Liver (tissue), 10 donors: ENCODE measurements at places on chromosomes 7 and 10. TPM values are rescaled to one million over a fixed set of nuclear protein-coding genes. Genes with fewer than 3 reads are reported as not detected.
A peak's percentile ranks its signal among the peaks of the same experiment; 100 is the strongest.

The HGF gene
- 12.0 TPM for polyA plus RNA-seq

- no peaks in the 10 kb centered on the region for H3K4me1 ChIP-seq
- DNase-seq: no peak
- H3K27ac ChIP-seq: no peak overlapping the region
- H3K4me3 ChIP-seq: no peak overlapping the region
- H3K27me3 ChIP-seq: no peaks in the 10 kb centered on the region
- H3K36me3 ChIP-seq: no peaks in the 10 kb centered on the region
Measured at GRCh38 chr7:115747174-115747573, 283.4 kb downstream of the TFEC start.

DNA sequence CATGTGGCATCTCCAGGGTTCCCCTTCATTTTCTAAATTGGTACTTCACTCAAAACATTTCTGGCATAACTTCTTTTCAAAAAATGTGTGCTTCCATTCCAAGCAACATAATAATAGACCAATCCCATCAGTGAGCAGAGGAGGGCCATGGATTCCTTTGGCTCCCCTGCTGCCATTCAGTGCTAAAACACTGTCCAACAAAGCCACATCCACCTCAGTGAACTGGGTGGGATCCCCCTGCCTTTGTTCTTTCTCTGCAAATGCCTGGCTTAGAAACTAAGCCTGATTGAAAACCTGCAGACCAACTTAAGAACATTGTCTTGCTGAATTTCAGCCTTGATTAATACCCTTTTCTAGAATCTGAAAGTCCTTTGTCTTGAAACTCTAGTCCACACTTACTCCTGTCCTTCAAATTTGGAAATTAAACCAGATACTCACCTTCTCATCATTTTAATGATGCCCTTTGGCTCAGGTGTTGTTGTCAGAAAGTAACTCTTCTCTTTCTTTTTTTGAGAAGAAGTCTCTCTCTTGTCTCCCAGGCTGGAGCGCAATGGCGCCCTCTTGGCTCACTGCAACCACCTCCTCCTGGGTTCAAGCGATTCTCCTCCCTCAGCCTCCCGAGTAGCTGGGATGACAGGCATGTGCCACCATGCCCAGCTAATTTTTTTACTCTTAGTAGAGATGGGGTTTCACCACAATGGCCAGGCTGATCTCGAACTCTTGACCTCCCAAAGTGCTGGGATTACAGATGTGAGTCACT lies 132.3 kb downstream of the PLXNA4 start:
- H3K36me3 ChIP-seq: no peaks in the 10 kb centered on the region
- no peak overlapping the region for H3K4me3 ChIP-seq
- no peaks in the 10 kb centered on the region for H3K4me1 ChIP-seq
- H3K27me3 ChIP-seq: no peaks in the 10 kb centered on the region

- no peak overlapping the region for H3K4me3 ChIP-seq
- H3K36me3 ChIP-seq: no peaks in the 10 kb centered on the region
- no peak overlapping the region for H3K27ac ChIP-seq
- no peaks in the 10 kb centered on the region for H3K4me1 ChIP-seq
Measured at GRCh38 chr10:4587466-4587865, 238.5 kb upstream of the AKR1E2 start.

The PNLIPRP2 gene
- not detected for polyA plus RNA-seq

- no peak overlapping the region for H3K27ac ChIP-seq
- H3K4me3 ChIP-seq: no peak overlapping the region
- H3K4me1 ChIP-seq: no peaks in the 10 kb centered on the region
- DNase-seq: no peak
- H3K36me3 ChIP-seq: no peaks in the 10 kb centered on the region
Measured at GRCh38 chr10:4780091-4780490, 45.9 kb upstream of the AKR1E2 start.

The PTPRN2 gene
- 0.96 TPM for polyA plus RNA-seq

GRCh38 chr10:24701447-24701846 lies 22.2 kb downstream of the ARHGAP21 start:
- H3K4me3 ChIP-seq: no peak overlapping the region
- H3K36me3 ChIP-seq: no peaks in the 10 kb centered on the region
- no peak for DNase-seq

The TMEM196 gene
- not detected for polyA plus RNA-seq

DNA sequence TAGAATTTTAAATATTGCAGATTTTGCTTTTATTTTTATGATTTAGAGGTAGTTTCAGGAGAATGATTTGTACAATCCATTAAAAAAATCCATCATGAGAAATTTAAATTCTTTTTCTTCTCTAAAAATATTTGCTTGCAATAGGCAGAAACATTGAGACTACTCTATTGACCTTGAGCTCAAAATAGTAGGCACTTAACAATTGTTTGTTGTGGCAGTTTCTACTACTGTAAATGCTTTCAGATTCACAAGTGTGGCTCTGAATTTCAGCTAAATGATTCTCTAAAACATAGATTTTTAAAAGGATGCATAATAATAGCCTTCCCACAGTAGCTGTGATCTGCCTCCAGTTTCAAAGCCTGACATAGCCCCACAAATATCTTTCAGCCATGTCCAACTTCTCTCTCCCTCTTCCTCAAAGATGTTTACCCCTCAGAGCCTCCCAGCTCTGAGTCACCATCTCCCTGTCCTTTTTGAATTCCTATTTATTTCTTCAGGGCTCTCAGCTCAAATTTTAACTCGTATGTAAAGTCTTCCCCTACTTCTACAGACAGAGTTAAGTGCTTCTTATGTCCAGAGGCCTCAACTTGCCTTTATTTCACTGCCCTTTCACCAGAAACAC lies 160.5 kb downstream of the AOAH start:
- H3K36me3 ChIP-seq: no peaks in the 10 kb centered on the region
- H3K4me3 ChIP-seq: no peak overlapping the region
- no peak for DNase-seq
- H3K27me3 ChIP-seq: no peaks in the 10 kb centered on the region

GRCh38 chr7:55464422-55464821 lies 99.3 kb downstream of the LANCL2 start:
- H3K4me3 ChIP-seq: peak overlapping the region; percentile 16
- DNase-seq: no peak
- no peak overlapping the region for H3K27ac ChIP-seq

The ST8SIA6 gene
- polyA plus RNA-seq: 0.54 TPM

The GBX1 gene
- polyA plus RNA-seq: not detected

- no peak for DNase-seq
- no peaks in the 10 kb centered on the region for H3K27me3 ChIP-seq
- no peak overlapping the region for H3K4me3 ChIP-seq
Measured at GRCh38 chr10:853017-853416, 78.5 kb downstream of the LARP4B start.

The IFIT1B gene
- polyA plus RNA-seq: 0.15 TPM

The JAZF1 gene
- polyA plus RNA-seq: 3.9 TPM

The PLEKHS1 gene
- polyA plus RNA-seq: not detected

The TMEM176A gene
- polyA plus RNA-seq: 703 TPM

The PLXDC2 gene
- polyA plus RNA-seq: 1.6 TPM

The SLC16A12 gene
- 0.38 TPM for polyA plus RNA-seq

The PTPRZ1 gene
- polyA plus RNA-seq: 0.07 TPM

- no peak overlapping the region for H3K27ac ChIP-seq
- H3K4me1 ChIP-seq: no peaks in the 10 kb centered on the region
- no peaks in the 10 kb centered on the region for H3K36me3 ChIP-seq
- H3K4me3 ChIP-seq: no peak overlapping the region
- H3K27me3 ChIP-seq: no peaks in the 10 kb centered on the region
Measured at GRCh38 chr10:60810437-60811182, 32.3 kb downstream of the CDK1 start.

The SLC13A1 gene
- not detected for polyA plus RNA-seq

The RET gene
- 2.5 TPM for polyA plus RNA-seq

DNA sequence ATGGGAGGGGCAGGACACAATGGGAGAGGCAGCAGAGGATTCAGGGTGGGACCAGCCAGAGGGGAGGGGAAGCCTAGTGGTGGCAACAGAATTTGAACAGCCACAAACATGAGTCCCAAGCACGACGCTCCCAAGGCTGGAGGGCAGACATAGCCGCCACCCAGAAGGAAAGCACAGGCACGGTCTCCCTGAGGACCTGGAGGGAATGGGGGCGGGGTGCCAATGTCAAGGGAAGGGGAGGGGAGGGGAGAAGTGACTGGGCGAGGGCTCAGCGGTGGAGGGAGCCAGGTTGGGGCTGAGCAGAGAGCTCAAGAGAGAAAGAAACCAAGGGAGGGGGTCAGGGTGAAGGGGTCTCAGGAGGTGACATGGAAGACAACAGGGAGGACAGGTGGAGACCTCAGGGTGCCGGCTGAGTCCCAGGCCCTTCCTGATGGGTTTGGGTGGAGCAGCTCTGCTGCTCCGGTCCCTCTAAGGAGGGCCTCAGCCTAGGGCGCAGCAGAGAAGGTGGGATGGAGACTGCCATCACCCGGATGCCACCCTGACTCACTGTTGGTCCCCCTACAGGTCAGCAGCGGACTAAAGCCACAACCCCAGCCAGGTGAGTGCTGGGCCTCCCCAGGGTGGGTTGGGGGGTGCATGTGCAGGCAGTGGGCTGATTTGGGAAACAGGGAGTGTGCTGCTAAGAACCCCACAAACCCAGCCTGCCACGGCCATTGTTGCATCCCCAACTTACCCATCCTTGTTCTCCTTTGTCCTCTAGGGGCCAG lies 24.2 kb downstream of the PILRA start:
- H3K4me1 ChIP-seq: no peaks in the 10 kb centered on the region
- no peaks in the 10 kb centered on the region for H3K27me3 ChIP-seq
- H3K4me3 ChIP-seq: no peak overlapping the region
- no peak for DNase-seq
- no peaks in the 10 kb centered on the region for H3K36me3 ChIP-seq

The GPRIN2 gene
- polyA plus RNA-seq: 0.15 TPM

The COBL gene
- polyA plus RNA-seq: 8.6 TPM

DNA sequence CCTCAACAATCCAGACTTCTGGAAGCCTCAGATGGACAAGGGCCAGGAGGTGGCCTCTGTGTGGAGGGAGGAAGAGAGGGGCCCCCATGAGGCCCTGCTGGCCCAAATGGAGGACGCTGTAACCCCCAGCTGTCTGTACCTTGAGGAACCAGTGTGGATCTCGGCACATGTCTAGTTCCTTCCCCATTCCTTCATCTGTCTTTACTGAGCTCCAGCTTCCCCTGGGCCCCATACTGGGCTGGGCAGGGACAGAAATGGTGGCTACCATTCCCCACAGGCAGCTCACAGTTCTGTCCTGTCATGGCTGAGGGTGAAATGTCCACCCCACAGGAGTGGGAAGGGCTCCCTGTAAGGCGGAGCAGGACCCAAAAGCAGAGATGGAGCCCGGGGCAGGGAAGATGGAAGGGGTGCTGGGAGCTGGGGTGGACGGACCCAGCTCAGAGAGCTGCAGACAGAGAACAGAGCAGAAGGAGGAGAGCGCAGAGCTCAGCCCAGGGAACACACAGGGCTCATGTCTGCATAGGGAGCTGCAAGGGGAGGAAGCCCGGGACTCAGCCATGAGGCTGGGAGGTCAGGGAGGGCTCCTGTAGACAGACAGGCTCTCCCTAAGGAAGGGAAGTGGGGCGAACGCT lies 22.8 kb downstream of the ANTXRL start:
- no peaks in the 10 kb centered on the region for H3K27me3 ChIP-seq
- H3K27ac ChIP-seq: no peak overlapping the region
- no peak overlapping the region for H3K4me3 ChIP-seq
- no peaks in the 10 kb centered on the region for H3K36me3 ChIP-seq
- H3K4me1 ChIP-seq: no peaks in the 10 kb centered on the region

DNA sequence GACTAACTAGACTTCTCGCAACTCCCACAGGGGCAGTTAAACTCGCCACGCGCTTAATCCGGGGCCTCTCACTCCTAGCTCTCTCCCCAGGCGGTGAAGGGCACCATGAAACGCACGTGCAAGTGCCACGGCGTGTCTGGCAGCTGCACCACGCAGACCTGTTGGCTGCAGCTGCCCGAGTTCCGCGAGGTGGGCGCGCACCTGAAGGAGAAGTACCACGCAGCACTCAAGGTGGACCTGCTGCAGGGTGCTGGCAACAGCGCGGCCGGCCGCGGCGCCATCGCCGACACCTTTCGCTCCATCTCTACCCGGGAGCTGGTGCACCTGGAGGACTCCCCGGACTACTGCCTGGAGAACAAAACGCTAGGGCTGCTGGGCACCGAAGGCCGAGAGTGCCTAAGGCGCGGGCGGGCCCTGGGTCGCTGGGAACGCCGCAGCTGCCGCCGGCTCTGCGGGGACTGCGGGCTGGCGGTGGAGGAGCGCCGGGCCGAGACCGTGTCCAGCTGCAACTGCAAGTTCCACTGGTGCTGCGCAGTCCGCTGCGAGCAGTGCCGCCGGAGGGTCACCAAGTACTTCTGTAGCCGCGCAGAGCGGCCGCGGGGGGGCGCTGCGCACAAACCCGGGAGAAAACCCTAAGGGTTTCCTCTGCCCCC lies 19.5 kb downstream of the WNT8B start:
- H3K27ac ChIP-seq: no peak overlapping the region
- DNase-seq: peak; percentile 69
- H3K27me3 ChIP-seq: no peaks in the 10 kb centered on the region
- H3K4me1 ChIP-seq: peaks cover 3% of the 10 kb centered on the region
- H3K36me3 ChIP-seq: peaks cover 2% of the 10 kb centered on the region
- H3K4me3 ChIP-seq: peak overlapping the region; percentile 65

- DNase-seq: no peak
- H3K27me3 ChIP-seq: no peaks in the 10 kb centered on the region
- no peak overlapping the region for H3K4me3 ChIP-seq
- no peaks in the 10 kb centered on the region for H3K4me1 ChIP-seq
Measured at GRCh38 chr10:1567742-1568495, 169.4 kb downstream of the ADARB2 start.

GRCh38 chr10:5775685-5776084 lies 37.5 kb downstream of the GDI2 start:
- peaks cover 27% of the 10 kb centered on the region for H3K36me3 ChIP-seq
- no peak overlapping the region for H3K4me3 ChIP-seq
- H3K4me1 ChIP-seq: no peaks in the 10 kb centered on the region
